ENCODE measurements at places on chromosomes 12 and 14.

DNA sequence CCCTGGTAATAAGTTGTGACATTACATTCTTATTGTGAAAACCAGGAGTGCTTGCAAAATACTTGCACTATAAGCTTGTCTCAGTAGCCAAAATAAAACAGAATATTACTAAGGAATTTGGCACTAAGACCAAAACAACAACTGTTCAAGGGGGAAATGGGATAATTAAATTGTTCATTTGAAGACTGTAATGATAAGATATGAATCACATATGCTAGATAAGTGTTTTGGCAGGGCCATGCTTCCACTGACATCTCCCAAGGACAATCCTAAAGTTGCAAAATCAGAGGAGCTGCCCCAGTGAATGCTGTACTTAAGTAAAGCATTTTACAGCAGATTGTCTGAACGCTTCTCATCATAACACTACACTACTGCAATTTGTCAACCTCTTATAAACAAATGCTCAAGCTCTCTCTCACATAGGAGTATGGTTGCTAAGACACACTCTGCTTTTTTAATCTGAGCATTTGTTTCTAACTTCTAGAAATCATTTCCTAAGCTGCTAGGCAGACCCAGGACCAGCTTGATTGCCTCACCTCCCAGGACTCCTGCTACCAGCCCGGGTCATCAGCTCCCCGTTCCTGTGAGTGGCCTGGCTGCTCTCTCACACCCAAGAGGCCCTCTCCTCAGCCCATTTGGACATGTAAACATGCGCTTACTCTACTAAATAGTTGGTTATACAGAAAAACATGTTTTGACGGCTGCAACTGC lies 191.5 kb downstream of the PAX9 start:
- DNase-seq = no peak

- no peak for DNase-seq
Observed at GRCh38 chr12:112985642-112986290, 7.4 kb downstream of the OAS2 start.

DNA sequence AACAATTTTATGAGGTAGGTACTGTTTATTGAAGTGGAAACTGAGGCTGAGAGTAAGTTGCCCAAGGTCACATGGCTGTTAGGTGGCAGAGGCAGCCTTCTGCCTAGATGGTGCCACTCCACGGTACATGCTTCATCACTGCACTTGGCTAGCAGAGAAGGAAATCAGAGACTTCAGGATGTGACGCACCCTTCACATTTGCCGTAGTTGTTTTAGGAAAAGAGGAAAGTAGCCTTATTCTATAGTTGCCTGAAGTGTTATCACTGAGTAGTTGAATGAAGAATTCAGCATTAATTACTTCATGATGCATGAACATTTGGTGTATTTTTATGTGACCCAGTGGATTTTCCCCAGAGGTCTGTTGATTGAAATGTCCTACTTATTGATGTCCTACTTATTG lies 55.7 kb downstream of the ERC1 start:
- DNase-seq = no peak

DNA sequence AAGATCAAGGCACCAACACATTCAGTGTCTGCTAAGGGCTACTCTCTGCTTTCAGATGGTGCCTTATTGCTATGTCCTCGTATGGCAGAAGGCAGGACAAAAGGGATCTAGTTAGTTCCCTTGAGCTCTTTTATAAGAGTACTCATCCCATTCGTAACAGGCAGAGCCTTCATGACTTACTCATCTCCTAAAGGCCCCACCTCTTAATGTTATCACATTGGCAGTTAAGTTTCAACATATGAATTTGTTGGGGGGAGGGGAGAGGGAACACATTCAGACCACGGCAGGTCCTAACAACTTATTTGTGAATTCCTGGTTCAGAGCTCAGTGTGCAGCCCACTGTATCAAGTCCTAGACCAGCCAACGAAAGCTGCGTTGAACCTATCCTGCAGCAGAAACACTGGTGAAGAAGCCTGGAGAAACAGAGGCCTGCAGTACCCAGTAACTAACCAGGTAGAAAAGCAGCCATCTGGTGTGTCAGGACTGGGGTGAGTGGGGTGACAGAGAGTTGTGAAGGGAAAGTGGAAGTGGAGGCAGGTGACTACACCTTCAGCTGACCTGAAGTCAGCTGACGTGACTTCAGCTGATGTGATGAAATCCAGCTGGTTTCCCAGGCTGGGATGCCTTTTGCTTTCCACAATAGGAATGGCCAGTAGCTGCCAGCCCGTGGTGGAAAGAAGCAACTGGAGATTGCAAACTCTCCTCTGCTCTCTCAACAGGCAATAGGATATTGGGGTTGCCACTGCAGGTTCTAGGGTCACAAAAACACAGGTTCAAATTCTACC lies 101.6 kb upstream of the PLXNC1 start:
- no peak for DNase-seq

- no peak for DNase-seq
Observed at GRCh38 chr14:70919774-70920173, 12.5 kb downstream of the PCNX1 start.

DNA sequence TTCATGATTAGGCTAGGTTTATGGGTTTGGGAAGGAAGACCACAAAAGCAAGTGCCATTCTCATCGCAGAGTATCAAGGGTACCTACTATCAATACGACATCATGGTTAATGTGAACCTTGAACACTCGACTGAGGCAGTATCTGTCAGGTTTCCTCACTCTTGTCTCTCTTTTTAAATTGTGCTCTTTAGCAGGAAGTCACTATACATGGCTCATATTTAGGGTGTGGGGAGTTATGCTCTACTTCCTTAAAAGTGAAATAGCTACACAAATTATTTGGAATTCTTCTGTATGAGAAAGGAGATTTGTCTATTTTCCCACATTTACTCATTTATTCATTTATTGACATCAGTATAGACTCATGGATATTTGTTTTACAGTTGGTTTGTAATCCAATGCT lies 5.9 kb upstream of the CLEC4E start:
- DNase-seq = no peak

DNA sequence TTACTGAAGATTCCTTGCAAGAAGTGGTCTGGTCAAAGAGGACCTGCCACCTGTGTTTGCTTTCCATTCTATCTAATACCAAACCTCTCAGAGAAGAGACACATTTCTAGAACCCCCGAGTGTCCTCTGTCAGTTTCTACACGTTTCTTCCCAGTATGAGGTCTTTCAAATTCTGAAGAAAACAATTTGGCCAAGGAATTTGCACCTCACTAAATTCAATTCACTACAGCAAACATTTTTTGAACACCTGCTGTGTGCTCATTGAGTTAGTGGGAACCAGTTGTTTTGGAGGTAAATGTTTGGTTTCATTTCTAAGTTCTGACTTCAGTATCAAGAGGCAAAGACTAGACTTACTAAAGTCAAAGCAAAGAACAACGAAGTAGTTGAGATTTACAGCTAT lies 19.4 kb downstream of the GPR19 start:
- no peak for DNase-seq

DNA sequence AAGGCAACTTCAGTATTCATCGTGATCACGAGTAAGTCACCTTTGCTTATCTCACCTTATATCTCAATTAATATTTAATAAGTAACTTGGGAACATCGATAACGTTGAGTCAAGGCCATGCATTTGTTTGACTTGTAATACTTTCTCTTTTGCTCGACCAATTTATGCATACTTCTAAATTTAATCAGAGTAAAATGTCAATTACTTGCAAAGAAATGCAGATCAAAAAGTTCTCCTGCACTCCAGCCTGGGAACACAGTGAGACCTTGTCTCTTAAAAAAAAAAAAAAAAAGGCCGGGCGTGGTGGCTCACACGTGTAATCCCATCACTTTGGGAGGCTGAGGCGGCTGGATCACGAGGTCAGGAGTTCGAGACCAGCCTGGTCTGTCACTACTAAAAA lies 11.8 kb upstream of the HIP1R start:
- no peak for DNase-seq

DNA sequence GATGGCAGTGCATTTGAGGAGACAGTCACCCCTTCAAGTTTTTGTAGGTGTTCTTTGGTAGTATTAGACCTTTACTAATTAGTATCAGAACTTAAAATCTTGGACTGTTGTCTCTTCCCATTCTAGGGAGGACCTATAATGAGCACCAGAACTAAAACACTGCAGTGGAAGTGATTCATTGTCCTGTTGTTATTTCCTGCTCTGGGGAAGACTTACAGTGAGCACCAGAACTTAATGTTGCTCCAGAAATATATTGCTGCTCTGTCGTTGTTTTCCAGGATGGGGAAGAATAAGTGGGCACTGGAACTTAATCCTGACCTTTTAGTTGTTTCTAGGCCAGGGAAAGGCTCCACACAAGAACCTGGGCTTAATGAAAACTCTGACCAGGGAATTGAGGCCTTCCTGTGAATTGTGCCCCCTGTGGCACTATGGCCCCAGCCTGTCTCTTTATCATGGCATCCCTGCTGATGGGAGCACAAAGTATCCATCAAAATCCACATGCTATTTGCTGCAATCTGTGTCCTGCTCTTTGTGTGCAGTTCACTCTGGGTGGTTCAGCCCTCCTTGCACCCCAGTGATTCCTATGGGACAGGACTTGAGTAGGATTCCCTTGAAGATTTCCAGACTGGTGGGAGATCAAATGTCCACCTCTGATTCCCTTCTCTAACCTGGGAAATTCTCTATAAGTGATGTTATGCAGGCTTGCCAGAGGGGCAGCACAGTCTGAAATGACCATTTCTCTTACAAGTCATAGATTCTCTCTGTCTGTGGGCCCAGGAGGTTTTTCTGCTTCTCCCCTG lies 175.8 kb downstream of the PAWR start:
- no peak for DNase-seq

DNA sequence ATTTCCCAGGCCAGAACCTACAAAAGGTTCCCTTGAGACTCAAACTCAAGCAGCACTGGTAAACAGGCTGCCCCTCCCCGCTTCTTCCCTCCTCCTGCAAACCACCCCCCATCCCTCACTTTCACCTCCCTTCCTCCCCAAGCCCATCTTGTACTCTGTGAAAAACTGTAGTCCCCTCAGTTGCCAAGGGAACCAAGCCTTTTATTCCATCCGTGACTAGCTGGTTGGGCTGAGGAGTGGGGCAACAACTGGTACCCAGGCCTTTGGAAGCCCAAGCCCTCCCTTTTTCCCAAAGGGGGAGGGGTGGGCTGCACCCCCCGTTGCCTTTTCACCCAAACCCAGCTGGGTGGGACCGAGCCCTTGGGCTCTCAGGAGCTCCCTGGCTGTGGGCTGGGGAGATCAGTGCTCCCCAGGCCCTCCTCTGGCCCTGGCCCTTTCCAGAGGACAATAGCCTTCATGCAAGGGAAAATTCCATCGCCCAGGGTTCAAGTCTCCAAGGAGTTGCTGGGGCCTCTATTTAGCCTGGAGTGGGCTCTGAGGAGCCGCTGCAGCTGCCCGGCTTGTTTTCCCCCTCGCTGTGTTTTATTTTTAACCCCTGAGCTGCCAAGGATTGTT lies 61.9 kb downstream of the ZFP36L1 start:
- no peak for DNase-seq

All from stimulated activated CD8-positive, alpha-beta memory T cell treated with anti-CD3 and anti-CD28 coated beads, Interleukin-4, amount 100 ng/mL, for 1 hour (primary cell).